IPS DF 6.9 (cell line): ENCODE measurements at places on chromosomes 16 and 17.
A peak's percentile ranks its signal among the peaks of the same experiment; 100 is the strongest.

- peaks cover 15% of the 10 kb centered on the region for H3K4me1 ChIP-seq
- no peak for DNase-seq
- H3K27ac ChIP-seq, result no peak overlapping the region
- no peaks in the 10 kb centered on the region for H3K27me3 ChIP-seq
- H3K36me3 ChIP-seq, result no peaks in the 10 kb centered on the region; the same call in 1 of the 2 replicates
These were observed 96.9 kb downstream of the RAB11FIP4 start for GRCh38 chr17:31488264-31488981.

DNA sequence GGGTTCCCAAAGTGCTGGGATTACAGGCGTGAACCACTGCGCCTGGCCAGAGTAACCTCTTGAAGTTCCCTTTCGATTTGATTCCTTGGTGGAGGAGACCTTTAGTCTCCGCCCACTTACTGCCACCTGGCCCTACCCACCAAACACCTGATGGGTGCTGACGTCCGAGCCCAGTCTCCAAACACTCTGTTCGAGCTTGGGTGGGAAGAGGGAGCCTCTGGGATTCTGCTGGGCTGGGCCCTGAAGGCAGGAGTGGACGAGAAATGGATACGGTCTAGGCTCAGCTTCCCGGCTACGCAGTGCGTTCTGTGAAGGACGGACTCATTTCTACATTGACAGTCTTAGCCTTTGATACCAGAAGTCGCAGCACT, 870 bp upstream of the ITGA3 start:
- no peaks in the 10 kb centered on the region for H3K27me3 ChIP-seq
- H3K27ac ChIP-seq, result no peak overlapping the region
- no peaks in the 10 kb centered on the region for H3K36me3 ChIP-seq
- peaks cover 7% of the 10 kb centered on the region for H3K4me1 ChIP-seq

GRCh38 chr16:48997081-48997615, 284.5 kb downstream of the CBLN1 start:
- DNase-seq, result no peak
- H3K4me1 ChIP-seq, result peaks cover 2% of the 10 kb centered on the region; the same call in 1 of the 2 replicates

GRCh38 chr17:76022285-76022684, 4.8 kb downstream of the EVPL start:
- H3K4me3 ChIP-seq, result no peak overlapping the region
- H3K27ac ChIP-seq, result no peak overlapping the region
- no peaks in the 10 kb centered on the region for H3K27me3 ChIP-seq
- no peaks in the 10 kb centered on the region for H3K4me1 ChIP-seq

GRCh38 chr17:79544142-79544914, 66.5 kb downstream of the RBFOX3 start:
- no peaks in the 10 kb centered on the region for H3K27me3 ChIP-seq
- no peaks in the 10 kb centered on the region for H3K36me3 ChIP-seq
- no peak overlapping the region for H3K4me3 ChIP-seq
- no peak for DNase-seq
- no peaks in the 10 kb centered on the region for H3K4me1 ChIP-seq

DNA sequence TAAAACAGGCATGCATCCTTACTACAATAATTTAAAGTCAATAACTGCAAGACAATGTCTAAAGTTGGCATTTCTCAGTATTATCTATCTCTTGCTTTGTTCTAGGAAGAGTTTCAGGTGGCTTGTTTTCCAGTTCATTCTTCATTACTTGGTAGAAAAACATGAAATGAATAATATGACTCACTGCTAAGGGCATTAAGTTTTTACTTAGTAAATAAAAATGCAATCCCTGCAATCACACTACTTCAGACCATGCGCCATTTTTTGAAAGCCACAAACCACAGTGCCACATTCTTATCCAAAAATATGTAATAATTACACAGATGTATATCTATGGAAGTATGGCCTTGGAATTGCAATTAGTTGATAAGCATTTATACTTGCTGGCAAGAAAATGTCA, 55.4 kb downstream of the CREBBP start:
- 0 out of 2 replicates have a peak, but pooled peaks cover 2% of the 10 kb centered on the region for H3K4me1 ChIP-seq
- no peak overlapping the region for H3K4me3 ChIP-seq
- H3K27me3 ChIP-seq, result no peaks in the 10 kb centered on the region
- no peaks in the 10 kb centered on the region for H3K36me3 ChIP-seq
- DNase-seq, result no peak

- no peak overlapping the region for H3K4me3 ChIP-seq
- no peaks in the 10 kb centered on the region for H3K36me3 ChIP-seq
- H3K27me3 ChIP-seq, result no peaks in the 10 kb centered on the region
- no peak overlapping the region for H3K27ac ChIP-seq
- no peak for DNase-seq
- H3K4me1 ChIP-seq, result peaks cover 2% of the 10 kb centered on the region
These were observed 6.5 kb upstream of the ZNF469 start for GRCh38 chr16:88375996-88376834.

DNA sequence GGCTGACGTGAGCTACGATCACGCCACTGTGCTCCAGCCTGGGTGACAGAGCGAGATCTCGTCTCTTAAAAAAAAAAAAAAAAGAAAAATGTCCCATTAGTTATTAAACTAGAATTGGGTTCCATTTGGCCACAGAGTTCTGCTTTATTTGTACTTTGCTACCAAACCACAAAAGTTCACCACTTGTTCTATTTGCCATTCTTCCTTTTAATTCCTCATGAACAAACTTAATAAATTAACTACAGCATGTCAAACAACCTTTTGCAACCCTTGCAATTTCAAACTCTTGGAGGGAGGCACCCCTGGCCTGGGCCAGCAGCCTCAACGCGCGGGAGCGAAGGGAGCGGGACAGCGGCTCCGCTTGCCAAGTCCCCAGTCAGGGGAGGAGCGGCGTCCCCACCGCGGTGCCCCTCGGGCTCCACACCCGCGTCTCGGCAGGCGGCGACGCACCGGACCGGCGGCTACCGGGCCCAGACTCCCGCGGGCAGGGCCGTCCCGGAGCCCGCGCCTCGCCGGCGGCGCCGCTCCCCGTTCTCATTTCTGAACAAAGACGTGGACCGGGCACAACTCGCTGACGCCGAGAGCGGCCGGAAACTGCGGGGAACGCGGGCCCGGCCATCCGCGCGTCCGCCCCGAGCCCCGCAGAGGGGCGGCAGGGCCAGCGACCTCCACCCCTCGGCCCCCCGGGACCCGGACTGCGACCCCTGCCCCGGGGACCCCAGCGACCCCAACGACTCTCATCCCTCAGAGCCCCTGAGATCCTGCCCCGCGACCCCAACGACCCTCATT, 775 bp downstream of the CYTH1 start:
- peaks cover 4% of the 10 kb centered on the region; the same call in 1 of the 2 replicates for H3K36me3 ChIP-seq
- H3K27ac ChIP-seq, result no peak overlapping the region
- peak overlapping the region; percentile 99 for H3K4me3 ChIP-seq
- no peaks in the 10 kb centered on the region for H3K27me3 ChIP-seq

DNA sequence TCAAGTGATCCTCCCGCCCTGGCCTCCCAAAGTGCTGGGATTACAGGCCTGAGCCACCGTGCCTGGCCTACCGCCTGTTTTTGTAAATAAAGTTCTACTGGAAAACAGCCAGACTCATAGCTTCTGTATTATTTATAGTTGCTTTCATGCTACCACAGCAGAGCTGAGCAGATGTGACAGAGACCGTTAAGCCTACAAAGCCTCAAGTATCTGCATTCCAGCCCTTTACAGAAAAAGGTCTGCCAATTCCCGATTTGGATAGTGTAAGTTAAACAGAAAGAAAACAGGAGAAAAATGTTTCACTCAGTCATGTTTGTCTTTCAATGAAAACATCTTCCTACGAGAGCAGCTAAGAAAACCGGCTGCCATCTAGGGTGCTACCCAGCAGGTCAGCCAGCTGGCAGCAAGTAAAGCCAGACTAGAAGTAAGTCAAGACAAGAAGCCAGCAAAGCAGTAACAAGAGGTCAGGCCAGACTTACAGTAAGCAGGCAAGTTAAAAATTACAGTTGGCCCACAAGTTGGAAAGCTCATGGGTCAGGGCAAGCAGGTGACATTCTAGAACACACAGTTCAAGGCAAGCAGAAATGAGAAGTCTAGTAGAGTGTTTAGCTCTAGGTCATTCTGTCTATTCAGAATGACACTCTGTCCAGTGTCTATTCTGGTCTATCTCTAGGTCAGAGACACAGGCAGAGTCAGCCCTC, 17.7 kb downstream of the NCBP3 start:
- no peak for DNase-seq
- H3K4me3 ChIP-seq, result no peak overlapping the region; the same call in 1 of the 2 replicates
- no peak overlapping the region for H3K27ac ChIP-seq
- H3K27me3 ChIP-seq, result no peaks in the 10 kb centered on the region
- no peaks in the 10 kb centered on the region for H3K4me1 ChIP-seq

DNA sequence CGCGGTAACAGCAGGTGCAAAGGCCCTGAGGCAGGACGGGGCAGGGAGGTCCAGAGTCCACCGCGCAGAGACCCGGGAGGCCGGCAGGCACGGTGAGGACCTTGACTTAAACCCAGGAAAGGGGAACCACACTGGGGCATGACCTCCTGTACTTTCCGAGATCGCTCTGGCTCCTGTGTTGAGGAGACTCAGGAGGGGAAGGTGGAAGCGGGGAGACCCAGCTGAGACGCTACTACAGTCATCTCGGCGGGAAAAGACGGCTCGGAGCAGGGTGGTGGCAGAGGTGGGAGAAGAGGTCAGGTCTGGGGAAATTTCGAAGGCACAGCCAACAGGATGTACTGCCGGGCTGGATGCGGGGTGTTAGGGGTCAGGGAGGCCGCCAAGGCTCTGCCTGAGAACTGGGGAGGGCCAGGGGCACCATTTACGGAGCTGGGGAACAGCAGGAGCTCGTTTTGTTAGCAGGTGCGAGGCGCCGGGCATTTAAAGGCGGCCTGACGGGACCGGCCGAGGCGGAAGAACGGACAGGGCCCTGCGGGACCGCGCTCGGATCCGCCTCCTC, 22.3 kb downstream of the NPTX1 start:
- H3K36me3 ChIP-seq, result no peaks in the 10 kb centered on the region
- no peaks in the 10 kb centered on the region; the same call in 1 of the 2 replicates for H3K27me3 ChIP-seq
- H3K4me1 ChIP-seq, result 0 out of 2 replicates have a peak, but pooled peaks cover 2% of the 10 kb centered on the region
- no peak overlapping the region for H3K27ac ChIP-seq
- no peak for DNase-seq
- peak overlapping the region; percentile 37 for H3K4me3 ChIP-seq

DNA sequence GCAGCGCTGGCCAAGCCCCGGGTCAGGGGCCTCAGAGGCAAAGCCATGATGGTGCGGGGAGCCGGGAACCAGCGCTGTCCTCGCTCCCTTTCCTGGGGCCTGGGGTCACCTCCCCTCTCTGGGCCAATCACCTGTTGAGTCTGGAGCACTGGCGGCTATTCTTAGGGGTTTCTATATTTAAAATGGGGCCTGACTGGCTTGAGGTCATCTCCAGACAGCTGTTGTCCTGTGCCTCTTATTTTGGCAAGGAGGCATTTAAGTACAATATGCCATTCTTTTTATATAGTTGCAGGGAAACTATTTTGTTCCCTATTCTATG, at the start of gene COX6A2:
Gene COX6A2 (minus strand): TSS at position 82 of the 319 bp plus-strand sequence. CDS start 35 bp downstream, at position 47.
- no peaks in the 10 kb centered on the region; the same call in 1 of the 2 replicates for H3K27me3 ChIP-seq
- H3K4me3 ChIP-seq, result no peak within 1 kb of the TSS
- no peaks in the 10 kb centered on the region for H3K4me1 ChIP-seq
- no peaks in the 10 kb centered on the region; the same call in 1 of the 2 replicates for H3K36me3 ChIP-seq
- DNase-seq, result no peak

GRCh38 chr17:28726627-28727491, 826 bp upstream of the TLCD1 start:
- H3K27me3 ChIP-seq, result no peaks in the 10 kb centered on the region
- H3K4me1 ChIP-seq, result no peaks in the 10 kb centered on the region
- H3K36me3 ChIP-seq, result peaks cover 23% of the 10 kb centered on the region; the same call in 1 of the 2 replicates
- DNase-seq, result no peak

GRCh38 chr17:47709594-47709993, 15.6 kb downstream of the TBKBP1 start:
- peaks cover 2% of the 10 kb centered on the region; the same call in 1 of the 2 replicates for H3K4me1 ChIP-seq
- no peak overlapping the region for H3K4me3 ChIP-seq
- no peaks in the 10 kb centered on the region for H3K27me3 ChIP-seq
- no peak for DNase-seq
- no peak overlapping the region for H3K27ac ChIP-seq

DNA sequence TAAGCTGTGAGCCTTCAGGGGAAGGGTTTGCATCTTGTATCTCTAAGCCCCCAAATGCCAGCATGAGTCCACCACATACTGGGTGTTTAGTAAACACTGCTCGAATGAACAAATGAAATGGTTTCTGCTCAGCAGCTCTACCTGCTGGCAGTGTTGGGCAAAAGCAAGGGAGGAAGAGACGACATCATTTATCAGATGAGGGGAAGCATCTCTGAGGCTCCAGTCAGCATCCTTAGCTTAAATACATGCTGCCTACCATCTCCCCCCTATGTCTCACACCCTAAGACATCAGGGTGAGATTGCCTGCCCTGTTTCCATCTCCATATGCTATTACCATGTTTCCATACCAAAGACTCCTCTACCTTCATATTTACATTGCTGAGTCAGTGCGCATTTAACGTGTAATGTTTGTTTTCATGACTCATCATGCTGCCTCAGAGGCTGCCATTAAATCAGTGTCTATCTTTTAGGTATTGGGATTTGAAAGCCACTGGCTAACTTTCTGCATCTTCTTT, 379.8 kb downstream of the UTP18 start:
- H3K4me1 ChIP-seq, result peaks cover 6% of the 10 kb centered on the region; the same call in 1 of the 2 replicates
- H3K36me3 ChIP-seq, result no peaks in the 10 kb centered on the region
- H3K4me3 ChIP-seq, result no peak overlapping the region
- no peak overlapping the region for H3K27ac ChIP-seq
- DNase-seq, result peak; percentile 35

GRCh38 chr16:15879255-15879811, 9.1 kb downstream of the CEP20 start:
- H3K4me3 ChIP-seq, result no peak overlapping the region
- no peak for DNase-seq
- peaks cover 7% of the 10 kb centered on the region for H3K36me3 ChIP-seq
- H3K4me1 ChIP-seq, result no peaks in the 10 kb centered on the region

DNA sequence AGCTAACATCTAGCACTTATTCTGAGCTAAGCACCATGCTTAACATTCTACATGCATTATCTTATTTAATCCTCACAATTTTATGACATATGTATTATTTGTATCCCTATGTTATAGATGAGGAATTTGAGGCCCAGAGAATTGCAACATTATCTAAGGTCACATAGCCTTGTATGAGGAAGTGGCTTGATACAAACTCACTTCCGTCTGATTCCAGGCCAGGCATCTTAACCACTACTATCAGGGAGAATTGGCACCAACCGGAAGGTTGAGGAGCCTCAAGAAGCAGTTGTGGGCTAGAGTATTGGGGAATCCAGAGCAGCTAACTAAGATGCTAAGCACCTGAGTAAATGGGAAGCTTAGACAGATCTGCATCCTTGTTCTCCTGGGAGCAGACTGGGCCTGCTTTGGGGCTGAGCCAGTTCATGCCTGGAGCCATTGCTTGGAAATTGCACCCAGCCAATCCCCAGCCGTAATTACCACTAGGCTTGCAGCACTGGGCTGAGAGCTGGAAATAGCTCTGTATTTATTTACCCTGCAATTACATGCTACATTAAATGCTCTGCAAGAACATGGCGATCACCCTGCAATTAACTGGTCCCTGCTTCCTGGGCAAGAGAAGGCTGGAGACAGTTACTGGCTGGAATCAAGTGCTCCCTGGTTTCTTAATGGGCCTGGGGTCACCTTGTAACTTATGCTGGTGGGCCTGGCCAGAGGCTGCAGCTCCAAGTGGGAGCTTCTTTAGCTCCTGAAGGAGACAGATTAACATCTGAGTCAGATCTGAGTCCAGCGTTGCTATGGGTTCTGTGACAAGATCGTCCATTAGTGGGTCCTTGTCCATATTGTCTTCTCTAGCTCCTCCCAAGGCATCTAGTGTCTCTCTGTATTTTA, 273.1 kb upstream of the CCL2 start:
- H3K27ac ChIP-seq, result no peak overlapping the region
- no peaks in the 10 kb centered on the region for H3K27me3 ChIP-seq
- H3K4me1 ChIP-seq, result no peaks in the 10 kb centered on the region
- DNase-seq, result no peak
- H3K4me3 ChIP-seq, result no peak overlapping the region

GRCh38 chr17:74172700-74173099, 30.8 kb upstream of the RPL38 start:
- H3K27me3 ChIP-seq, result no peaks in the 10 kb centered on the region
- H3K4me1 ChIP-seq, result no peaks in the 10 kb centered on the region
- no peak for DNase-seq
- no peak overlapping the region for H3K4me3 ChIP-seq
- no peaks in the 10 kb centered on the region for H3K36me3 ChIP-seq
- H3K27ac ChIP-seq, result no peak overlapping the region
